Astrocyte of the cerebellum (primary cell): ENCODE measurements at places on chromosomes 5 and 9.

DNA sequence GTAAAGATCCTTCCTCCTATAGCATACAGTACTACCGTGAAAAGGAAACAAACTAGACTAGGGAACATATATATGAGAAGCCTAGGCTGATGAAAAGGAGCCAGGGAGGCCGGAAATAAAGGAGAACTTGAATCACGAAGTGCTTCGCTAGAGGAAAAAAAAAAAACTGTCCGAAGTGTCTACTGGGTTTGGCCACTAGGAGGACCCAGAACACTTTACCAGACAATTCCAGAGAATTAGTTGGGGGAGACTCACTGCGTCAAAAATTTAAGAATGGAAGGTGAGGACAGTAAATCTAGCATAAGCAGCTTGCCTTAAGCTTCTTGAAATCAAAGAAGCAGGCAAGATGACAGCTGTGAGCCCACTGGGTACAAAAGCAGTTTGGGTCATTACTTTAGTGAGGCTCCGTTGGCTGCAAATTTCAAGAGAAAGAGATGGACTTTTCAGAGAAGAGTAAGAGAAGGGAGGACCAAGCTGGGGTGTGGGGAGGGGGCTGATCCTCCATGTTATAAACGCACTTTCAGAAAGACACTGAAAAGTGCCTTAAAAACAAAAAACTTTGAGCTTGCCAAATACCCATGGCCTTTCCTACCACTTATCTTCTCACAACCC lies 47.4 kb downstream of the P4HA2 start:
- DNase-seq, result peak; percentile 37

DNA sequence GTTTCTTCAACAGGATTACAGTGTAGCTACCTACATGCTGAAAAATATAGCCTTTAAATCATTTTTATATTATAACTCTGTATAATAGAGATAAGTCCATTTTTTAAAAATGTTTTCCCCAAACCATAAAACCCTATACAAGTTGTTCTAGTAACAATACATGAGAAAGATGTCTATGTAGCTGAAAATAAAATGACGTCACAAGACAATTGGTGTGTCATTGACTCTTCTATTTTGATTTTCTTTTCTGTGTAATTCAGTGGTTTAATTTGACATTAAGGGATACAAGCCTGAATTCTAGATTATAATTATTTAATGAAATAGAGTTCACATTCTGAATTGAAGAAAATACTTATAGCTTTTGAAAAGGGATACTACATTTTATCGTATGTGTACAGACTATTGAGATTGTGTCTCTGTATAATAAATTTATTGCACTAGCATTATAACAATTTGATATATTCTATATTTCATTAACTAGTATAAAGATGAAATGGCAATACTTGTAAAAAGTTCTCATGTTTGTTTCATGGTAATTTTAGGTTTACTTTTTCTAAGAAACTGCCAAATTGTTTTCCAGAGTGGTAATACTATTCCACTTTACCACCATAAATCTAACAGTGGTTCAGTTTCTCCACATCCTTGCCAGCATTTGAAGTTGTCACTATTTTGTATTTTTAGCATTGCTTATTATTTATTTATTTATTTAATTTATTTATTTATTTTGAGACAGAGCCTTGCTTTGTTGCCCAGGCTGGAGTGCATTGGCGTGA lies 18.7 kb downstream of the ANXA1 start:
- no peak for DNase-seq

- no peak for DNase-seq
Observed at GRCh38 chr9:123099042-123099441, 65.6 kb downstream of the GPR21 start.

- no peak for DNase-seq
Observed at GRCh38 chr9:1938675-1939170, 76.4 kb upstream of the SMARCA2 start.

GRCh38 chr5:14879937-14880589 lies 8.5 kb upstream of the ANKH start:
- no peak for DNase-seq

- no peak for DNase-seq
Observed at GRCh38 chr5:175893466-175893865, 22.1 kb downstream of the CPLX2 start.

- no peak for DNase-seq
Observed at GRCh38 chr9:135478191-135478590, 1.4 kb upstream of the PPP1R26 start.

- DNase-seq, result no peak
Observed at GRCh38 chr9:27457445-27457844, 66.6 kb upstream of the IFNK start.

DNA sequence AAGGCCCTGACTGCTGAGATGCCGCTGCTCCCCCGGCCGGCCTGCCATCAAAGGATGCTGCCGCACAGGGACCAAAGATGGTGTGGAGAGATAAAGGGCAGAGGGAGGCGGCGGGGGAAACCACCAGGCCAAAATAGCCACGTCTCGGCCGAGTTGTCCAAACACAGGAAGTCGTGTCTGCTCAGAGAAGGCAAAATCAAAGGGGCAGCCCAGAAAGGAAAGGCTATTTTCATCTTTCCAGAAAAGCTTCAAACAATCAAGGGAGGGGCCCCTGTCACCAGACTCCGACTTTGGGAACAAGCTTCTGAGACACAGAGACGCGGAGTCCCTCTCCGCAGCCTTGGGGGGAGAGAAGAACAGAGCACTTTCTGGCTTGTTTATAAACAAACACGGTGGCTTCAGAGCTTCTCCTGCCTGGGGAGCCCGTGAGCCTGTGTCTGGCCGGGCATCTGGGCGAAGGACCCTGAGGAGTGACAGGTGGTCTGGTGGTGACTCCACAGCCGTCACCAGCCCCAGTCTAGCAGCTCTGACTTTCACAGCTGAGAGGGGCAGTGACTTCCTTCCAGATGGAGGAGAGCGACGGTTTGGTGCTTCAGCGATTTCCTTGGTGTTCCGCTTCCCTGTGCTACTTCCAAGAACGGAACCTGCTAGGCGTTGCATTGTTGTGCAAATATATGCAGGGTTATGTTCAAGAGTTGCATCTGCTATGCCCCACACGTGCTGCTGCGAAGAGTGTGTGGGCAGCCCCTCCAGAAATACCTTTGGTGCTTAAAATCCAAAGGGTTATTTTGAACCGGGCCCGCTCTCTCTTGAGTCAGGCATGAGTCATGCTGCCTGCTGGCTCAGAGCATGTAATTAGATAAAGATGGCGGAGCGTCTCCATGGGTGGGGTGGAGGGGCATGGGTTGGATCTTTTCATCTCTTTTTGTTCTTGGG lies 24.0 kb downstream of the ADAMTSL2 start:
- peak; percentile 65 for DNase-seq

DNA sequence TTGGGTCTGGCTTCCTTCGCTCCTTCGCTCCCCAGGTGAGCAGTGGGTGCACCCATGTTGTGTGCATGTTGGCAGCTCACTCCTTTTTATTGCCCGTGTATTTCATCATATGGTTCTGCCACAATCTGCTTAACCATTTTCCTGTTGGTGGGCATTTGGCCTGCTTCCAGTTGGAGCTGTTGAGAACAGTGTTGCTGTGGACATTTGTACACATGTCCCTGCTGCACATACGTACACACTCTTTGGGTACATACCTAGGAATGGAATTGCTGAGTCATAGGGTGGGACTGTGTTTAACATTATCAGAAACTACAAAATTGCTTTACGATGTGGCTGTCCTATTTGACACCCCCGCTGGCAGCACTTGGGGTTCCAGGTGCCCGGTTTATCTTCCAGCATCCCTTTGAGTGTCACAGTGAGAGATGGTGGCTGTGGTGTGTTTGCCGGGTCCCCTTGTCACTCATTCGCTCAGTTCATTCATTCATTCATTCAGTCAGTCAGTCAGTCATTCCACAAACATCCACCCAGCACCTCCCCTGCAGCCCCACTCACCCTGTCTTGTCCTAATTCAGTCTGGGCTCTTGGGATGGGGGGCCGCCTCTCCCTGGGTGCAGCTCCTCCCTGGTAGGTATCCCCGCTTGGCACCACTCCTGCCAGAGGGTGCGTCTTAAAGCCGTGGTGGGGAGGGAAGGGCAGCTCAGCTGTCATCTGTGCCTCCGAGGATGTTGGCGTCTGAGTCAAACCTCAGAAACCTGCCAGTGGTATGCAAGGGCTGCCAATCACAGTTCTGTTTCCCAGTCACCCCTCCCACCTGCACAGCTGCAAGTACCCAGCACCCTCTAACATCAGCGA lies 7.9 kb upstream of the FIBCD1 start:
- no peak for DNase-seq

- no peak for DNase-seq
Observed at GRCh38 chr5:156469636-156470035, 142.7 kb downstream of the SGCD start.

DNA sequence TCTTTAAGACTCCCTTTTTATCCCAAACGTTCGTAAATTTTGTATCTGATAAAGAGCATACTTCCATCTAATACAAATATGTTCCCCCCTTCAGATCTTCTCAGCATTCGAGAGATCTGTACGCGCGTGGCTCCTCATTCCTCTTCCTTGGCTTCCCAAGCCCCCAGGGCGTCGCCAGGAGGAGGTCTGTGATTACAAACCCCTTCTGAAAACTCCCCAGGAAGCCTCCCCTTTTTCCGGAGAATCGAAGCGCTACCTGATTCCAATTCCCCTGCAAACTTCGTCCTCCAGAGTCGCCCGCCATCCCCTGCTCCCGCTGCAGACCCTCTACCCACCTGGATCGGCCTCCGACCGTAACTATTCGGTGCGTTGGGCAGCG lies 19.9 kb downstream of the CDKN2A start:
- no peak for DNase-seq

DNA sequence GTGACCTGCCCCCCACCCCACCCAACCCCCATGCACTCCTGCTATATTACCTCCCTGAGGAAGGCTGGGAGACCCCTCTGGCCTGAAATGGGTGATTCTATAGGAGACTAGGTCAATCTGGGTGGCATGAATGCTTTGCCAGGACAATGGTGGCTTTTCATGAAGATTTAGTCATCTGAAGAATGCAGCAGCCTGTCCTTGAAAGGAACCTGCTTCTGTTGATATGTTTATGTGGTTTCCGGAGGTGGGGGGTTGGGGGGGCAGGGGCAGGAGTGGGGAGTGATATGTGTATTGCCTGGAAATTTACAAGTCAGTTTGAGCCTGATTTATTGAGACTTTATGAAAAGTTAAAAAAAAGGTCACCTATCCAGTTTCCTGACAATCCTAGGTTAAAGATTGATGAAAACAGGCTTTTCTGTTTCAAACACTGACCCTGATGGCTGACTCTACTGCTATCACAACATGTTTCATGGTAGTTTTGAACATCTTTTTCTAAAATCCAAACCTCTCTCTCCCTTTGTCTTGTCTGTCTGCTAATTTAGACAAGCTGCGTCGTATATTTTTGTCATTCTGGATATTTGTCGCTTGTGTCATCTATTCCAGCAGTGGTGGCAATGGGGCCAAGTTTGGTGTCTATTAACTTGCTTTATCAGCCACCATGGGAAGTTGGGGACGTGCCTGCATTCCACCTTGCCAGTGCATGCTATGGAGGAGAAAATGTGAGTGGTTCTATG lies 153.7 kb upstream of the EGFLAM start:
- no peak for DNase-seq

- no peak for DNase-seq
Observed at GRCh38 chr9:3137347-3137695, 293.4 kb upstream of the PUM3 start.

- no peak for DNase-seq
Observed at GRCh38 chr5:175867587-175868347, 3.6 kb upstream of the CPLX2 start.

DNA sequence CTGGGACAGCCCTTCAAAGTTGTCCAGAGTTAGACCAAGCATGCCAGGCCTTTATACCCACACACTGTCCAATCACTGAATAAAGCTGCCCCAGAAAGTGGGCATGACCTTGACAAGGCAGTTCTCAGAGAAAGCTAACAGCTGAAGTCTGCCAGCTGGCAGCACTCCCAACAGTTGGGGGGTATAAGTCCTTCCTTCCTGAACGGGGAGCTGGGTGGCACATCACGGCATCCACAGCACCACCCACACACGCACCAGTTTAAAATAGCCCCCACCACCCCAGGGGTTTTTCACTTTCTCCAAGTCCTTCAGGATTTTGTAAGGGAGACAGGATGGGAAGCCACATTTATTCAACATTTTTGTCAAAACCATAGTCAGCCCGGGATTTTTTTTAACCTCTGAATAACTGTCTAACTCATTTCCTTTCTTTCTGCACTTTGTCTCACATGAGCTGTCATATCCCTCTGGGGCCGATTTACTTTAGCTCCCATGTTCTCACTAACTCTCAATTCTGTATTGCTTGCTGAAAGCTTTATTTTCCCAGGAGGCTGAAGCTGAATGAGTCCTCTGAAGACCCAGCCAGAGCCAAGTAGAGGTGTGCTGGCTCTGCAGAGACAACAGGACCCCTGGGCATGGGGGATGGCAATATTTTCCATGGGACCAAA lies 15.4 kb downstream of the FAM81B start:
- DNase-seq, result no peak

DNA sequence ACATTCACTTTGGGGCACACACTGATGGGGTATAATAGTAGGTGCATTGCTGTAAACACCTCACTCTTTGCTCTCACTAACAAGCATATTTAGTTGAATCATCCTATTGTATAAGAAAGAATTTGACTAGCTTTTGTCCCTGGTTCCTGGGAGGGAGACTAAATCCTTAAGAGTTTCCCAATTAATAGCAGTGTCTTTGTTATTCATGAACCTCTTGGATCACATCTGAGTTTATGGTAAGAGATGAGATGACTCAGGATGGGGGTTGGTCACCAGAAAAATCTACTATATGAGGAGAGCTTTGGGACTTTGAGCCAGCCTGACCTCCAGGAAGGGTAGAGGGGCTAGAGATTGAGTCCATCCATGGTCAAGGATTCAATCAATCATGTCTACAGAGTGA lies 56.8 kb downstream of the PUM3 start:
- DNase-seq, result peak; percentile 24

DNA sequence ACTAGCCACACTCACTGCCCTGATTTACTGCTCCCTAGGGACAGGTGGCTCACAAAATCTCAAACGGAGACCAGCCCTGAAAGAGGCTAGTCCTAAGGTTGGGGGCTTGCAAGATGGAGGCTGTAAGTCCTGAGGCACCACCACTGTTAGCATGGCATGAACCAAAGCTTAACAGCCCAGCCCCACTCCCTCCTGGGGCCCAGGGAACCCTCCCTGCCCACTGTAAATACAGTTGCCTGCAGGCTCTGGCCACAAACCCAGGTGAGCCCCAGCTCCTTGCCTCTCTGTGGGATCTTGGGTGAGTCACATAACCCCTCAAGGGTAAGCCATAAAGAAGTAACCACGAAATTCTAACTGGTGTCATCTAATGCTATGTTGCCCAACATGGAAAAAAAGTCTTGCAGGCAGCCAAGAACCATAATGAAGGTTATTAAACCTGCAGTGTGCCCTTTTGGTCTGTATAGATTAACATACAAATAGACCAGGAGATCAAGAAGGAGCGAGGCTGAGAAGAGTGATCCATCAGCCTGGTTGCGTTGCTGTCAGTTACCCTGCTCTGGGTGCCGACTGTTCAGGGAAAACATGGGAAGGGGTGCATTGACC lies 1.7 kb upstream of the POMT1 start:
- peak; percentile 54 for DNase-seq

DNA sequence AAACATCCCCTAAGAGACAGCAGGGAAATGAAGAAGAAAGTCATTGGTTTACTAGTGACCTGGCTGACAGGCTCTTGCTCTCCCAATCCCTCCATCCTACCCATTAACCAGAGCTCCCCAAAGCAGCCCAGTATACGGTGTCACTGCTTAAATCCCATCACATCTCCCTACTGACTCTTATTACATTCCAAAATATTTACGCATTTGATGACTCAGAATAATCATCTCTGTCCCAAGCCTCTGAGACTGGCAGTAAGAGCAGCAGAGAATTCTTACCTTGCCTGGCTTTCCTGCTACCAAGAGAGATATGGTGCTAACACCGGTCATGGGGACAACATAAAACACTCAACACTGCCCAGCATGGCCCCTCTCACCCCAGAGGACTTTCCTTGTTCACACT lies 20.2 kb upstream of the WHRN start:
- no peak for DNase-seq

- DNase-seq, result no peak
Observed at GRCh38 chr9:130986356-130986965, 22.5 kb upstream of the LAMC3 start.
